ENCODE measurements at places on chromosomes 1 and 21.

DNA sequence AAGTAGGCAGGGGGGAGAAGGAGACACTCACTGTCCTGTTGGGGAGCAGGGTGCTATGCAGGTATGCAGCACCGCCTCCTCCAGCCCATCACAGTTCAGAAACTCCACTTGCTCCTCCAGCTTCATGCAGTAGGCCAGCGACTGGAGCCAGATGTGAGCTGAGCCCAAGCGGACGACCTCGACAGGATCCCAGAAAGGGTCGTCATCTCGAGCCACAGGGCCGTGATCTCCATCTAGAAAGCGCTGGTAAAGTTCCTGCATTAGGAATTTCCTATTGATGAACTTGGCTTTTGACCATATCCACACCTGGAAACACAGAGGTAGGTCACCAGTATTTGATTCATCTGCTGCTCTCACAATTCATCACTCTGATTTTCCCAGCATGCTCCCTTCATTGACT is 56.1 kb downstream of the SCCPDH start:
- DNase-seq = no peak

DNA sequence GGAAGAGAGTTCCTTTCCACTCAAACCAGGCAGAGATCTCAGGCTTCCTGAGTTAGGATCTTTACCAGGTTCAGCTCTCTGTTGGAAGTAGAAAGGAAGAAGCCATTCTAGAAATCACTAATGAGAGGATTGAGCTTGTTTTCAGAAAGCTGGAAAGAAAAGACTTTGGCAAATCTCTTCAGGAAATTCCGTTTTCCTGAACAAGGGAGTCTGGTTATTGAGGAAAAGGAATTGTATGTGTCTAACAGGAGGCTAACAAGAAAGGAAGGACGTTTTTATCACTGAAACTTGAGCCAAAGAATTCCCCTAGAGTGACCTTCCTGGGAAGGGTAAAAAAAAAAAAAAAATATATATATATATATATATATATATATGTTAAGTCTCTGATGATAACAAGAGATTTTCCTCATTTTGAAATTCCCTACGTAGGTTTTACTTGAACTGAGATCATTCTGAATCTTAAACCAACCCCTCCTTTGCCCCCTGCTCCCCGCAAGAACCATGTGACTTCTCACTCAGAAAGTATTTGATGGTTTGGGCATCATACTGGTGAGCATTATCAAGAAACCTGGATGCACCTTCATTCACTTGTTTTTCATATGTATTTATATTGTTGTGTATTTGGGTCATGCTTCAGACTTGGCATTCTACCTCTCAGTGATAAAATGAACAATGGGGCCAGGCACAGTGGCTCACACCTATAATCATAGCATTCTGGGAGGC is 98.4 kb upstream of the BMP8A start:
- no peak for DNase-seq

- DNase-seq = no peak
Observed at GRCh38 chr1:245946905-245947304, 560.2 kb downstream of the SMYD3 start.

DNA sequence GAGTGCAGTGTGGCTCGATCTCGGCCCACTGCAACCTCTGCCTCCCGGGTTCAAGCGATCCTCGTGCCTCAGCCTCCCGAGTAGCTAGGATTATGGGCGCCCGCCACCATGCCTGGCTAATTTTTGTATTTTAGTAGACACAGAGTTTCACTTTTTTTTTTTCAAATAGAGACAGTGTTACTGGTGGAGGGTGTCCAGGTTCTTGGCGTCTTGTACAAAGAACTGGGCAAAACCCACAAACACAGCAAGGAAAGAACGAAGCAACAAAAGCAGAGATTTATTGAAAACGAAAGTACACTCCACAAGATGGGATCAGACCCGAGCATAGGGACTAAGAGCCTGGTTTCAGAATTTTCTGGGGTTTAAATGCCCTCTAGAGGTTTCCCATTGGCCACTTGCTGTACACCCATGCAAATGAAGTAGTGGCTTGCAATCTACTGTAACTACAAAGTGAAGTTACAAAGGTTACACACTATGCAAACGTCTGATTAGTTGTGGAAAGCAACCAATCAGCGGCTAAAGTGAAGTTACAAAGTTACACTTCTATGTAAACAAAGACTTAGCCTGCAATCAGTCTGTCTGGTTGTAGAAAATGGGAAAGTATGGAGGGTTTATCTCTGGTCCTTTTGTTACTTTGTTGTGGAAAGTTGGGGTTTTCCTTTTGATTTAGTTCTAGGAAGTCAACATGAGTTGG is 199.1 kb downstream of the DYRK1A start:
- DNase-seq = no peak

- DNase-seq = no peak
Observed at GRCh38 chr1:52582116-52582696, 20.0 kb upstream of the GPX7 start.

DNA sequence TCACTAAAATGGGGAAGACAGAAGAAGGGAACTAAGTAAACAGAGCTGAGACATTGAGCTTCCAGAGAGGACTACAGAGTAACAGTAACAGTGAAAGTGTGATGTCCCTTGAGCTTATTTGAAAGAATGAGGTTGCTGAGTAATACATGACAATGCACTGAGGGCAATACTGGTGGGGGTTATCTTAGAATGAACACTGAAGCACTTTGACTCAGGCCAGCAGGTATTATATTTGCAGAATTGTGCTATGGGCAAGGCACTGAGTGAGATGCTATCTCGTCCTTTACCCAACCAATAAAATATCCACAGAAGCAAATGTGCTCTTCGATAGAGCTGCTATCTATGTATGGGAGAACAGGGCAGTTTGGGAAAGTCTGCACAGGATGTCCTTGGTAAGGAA is 133.2 kb downstream of the DISP1 start:
- no peak for DNase-seq

DNA sequence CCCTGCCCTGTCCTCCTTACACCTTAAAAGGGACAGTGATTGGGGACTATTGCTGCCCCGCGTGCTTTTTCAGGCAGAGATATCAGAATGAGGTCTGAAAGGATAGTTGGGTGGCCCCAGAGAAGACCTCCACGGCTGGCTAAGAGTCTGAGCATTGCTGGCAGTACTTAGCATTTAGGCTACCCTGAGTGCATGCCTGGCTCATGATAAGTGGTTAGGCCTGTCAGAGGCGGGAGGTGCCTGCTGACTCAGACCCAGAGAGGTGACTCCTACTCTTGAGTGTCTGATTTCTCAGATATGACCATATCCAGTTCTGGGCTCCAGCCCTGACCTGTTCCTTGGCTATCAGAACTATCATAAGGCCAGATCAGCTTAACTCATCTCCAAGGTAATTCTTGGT is 213.7 kb downstream of the PBX1 start:
- DNase-seq = no peak

Data from activated T-helper 1 cell treated with anti-CD3 and anti-CD28 coated beads, Interleukin-12 subunit alpha, Interleukin-12 subunit beta, Interleukin-2, Interleukin-4 antibody, amounts not matched to agents 30 ng/mL and 10 ng/mL and 1 ng/mL, durations not matched to agents 14 hours and 24 hours and 36 hours (primary cell).